A549 treated with dexamethasone at 1 μM for 4 hours (cell line): ENCODE measurements at places on chromosomes 4 and X. TPM values are rescaled to one million over a fixed set of nuclear protein-coding genes. Genes with fewer than 3 reads are reported as not detected.

NOX1 gene
- total RNA-seq, result 0.03 to 0.08 TPM (median 0.08 TPM) in 5 replicates

CENPVL2 gene
- not detected in 5 replicates for total RNA-seq

ASB5 gene
- total RNA-seq, result 0.02 to 0.05 TPM (median 0.02 TPM) in 3 of 5 replicates, not detected in the others

GAB1 gene
- total RNA-seq, result 1.9 to 3.2 TPM (median 2.4 TPM) in 5 replicates

MAGEB2 gene
- not detected in 5 replicates for total RNA-seq
